ENCODE measurements at places on chromosomes 5 and 9. TPM values are rescaled to one million over a fixed set of nuclear protein-coding genes. Genes with fewer than 3 reads are reported as not detected.

MCC gene
- polyA plus RNA-seq, result 4.6 TPM

HSPB3 gene
- not detected for polyA plus RNA-seq

LIFR gene
- polyA plus RNA-seq, result 6.1 TPM

LRRC70 gene
- polyA plus RNA-seq, result 1.5 TPM

PHF24 gene
- polyA plus RNA-seq, result 1.8 TPM

MPDZ gene
- polyA plus RNA-seq, result 13.1 TPM

ZNF169 gene
- polyA plus RNA-seq, result 5.8 TPM

MARCHF6 gene
- 243 TPM for polyA plus RNA-seq

LVRN gene
- polyA plus RNA-seq, result 3.5 TPM

PCDHGB4 gene
- 13.0 TPM for polyA plus RNA-seq

OMD gene
- not detected for polyA plus RNA-seq

All from neural cell (in vitro differentiated cells).